ENCODE measurements at places on chromosomes 7 and 10.

- DNase-seq, result no peak
Measured at GRCh38 chr10:98910048-98910447, 325.6 kb downstream of the HPSE2 start.

DNA sequence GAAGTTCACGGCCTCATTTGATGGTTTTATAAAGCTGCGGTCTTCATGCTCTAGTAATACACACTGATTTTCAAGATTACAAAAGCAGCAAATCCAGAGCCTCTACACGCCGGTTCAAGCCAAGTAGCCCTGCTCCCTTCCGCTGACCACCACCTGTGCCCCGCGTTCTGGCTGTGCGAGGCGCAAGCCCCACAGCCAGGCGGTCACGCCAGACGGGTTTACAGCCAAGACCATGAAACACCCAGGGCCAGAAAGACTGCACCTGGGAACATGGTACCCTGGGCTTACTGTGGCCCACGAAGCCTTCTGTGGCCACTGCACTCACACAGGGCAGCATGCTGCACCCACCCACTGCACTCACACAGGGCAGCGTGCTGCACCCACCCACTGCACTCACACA lies 33.6 kb downstream of the GPER1 start:
- DNase-seq, result no peak

- no peak for DNase-seq
Measured at GRCh38 chr7:43242628-43243255, 130.3 kb downstream of the HECW1 start.

DNA sequence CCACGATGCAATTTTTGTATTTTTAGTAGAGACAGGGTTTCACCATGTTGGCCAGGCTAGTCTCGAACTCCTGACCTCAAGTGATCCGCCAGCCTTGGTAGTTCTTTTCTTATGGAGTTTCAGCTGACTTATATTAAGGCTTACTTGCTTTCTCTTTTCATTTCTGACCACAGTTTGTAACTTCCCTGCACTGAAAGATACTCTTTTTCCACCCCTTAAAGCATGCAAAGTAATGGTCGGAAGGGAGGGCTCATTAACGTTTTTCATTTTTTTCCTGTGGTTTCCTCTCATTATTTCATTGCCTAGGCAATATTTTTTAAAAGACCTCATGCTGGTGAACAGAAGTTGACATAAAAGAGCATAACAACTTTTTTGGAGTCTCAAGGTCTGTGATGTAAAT lies 27.0 kb downstream of the ADRB1 start:
- DNase-seq, result no peak

DNA sequence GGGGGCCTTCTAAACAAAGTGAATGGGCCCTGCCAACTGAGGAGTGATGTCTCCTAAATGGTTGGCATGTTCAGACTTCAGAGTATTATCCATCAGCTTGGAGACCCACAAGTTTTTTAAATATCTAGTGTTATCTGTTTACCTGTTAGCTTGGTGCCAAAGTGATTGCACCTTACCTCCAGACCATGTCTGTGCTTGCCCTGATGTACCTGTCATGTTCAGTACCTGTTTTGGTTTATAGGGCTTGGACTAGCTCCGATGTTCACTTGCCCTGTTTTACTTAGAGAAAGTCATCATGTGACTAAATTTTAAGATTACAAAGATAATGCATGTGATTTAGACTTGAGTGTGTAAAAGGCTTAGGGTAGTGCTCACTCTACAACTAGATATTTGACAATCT lies 67.7 kb downstream of the CNNM2 start:
- DNase-seq, result no peak

- no peak for DNase-seq
Measured at GRCh38 chr7:16923019-16923418, 41.2 kb upstream of the AGR3 start.

GRCh38 chr7:43586251-43586900 lies 3.5 kb downstream of the STK17A start:
- no peak for DNase-seq

DNA sequence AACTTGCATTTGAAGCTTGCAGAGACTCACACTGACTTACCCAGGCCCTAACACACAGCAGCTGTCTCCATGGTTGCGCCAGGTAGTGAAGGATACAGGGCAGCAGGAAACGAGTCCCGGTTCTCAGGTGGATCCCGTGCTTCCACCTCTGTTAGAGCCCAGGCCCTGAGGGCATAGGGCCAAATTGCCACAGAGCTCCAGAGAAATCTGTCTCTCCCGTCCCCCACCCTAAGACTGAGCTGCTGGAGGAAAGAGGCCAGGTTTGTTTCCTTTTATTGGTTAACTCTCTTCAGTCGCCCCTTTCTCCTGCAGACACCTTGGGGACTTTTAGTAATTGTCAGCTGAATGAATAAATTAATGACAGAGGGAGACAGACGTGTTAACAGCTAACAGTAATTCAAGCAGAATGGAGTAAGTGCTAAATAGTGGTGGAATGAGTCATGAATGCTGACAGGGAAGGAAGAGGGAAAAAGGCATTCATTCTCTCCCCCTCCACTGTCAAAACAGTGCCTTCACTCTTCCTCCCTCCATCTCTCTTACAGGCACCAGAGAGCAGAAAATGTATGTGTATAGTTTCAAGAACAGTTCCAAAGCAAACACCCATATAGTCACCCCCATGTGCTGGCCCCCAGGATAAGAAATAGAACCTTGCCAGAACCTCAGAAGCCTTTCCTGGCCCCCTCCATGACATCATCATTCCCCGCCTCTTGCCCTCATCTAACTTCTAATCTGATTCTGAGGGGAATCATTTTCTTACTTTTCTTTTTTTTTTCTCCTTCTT lies 16.8 kb upstream of the DLG5 start:
- DNase-seq, result no peak

DNA sequence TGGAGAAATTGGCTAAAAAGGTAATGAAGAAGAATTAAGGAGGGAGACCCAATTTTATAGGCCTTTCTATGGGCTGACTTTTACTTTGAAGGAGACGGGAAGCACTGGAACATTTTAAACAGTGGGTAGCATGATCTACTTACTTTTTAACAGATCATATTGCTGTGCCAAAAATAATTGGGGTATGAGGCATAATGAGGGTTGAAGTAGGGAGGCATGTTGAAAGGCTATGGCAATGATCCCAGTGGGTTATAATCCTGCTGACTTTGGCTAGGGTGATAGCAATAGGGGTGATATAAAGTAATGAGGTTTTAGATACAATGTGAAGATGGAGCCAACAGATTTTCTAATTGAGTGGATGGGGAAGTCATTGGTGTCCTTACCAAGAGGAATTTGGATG lies 73.2 kb downstream of the GPR37 start:
- no peak for DNase-seq

GRCh38 chr10:11886851-11887250 lies 63.7 kb downstream of the PROSER2 start:
- DNase-seq, result no peak
